T follicular helper cell (primary cell): ENCODE measurements at places on chromosomes 13 and 19.

GRCh38 chr13:74305876-74306275 lies 171.7 kb upstream of the KLF12 start:
- no peak for DNase-seq

DNA sequence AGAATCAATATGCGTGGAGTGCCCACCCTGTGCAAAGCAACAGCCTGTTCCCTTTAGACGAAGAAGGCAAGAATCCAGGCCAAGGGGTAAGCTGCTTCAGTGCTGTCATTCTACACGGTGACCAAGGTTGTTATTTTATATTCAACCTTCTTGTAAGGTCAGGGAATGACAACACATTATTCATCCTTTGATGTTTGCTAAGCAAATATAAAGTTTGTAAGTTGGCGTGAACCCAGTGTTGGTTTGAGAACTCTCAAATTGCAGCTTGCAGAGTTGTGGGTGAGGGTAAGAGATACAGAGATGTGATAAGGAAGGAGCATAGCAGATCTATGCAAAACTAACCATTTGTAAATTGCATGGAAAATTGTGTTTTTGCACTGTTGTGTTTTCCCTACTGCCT lies 436.7 kb downstream of the FGF9 start:
- no peak for DNase-seq

- DNase-seq = no peak
Observed at GRCh38 chr13:38372820-38373383, 23.3 kb downstream of the UFM1 start.

DNA sequence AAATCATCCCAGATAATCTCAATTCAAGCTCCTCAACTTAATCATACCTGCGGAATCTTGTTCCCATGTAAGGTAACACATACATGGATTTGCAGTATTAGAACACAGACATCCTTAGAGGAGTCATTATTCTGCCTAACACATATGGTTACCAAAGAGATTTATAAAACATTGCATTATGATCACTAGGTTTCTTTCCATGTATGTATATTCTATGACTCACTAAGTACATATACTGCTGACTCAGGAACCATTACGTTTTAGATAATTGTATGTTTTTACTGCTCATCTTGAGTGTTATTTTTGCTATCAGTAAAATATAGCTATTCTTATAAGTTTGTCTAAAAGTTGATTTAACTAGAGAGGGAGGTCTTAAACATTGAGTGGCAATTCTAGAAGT lies 182.9 kb downstream of the SLITRK6 start:
- no peak for DNase-seq

GRCh38 chr19:12994701-12995595 lies at the start of gene NFIX:
Gene NFIX, plus strand, starts transcription at chr19:12995475. Its CDS starts 363 bp downstream, at chr19:12995838.
- peak; percentile 38 for DNase-seq

DNA sequence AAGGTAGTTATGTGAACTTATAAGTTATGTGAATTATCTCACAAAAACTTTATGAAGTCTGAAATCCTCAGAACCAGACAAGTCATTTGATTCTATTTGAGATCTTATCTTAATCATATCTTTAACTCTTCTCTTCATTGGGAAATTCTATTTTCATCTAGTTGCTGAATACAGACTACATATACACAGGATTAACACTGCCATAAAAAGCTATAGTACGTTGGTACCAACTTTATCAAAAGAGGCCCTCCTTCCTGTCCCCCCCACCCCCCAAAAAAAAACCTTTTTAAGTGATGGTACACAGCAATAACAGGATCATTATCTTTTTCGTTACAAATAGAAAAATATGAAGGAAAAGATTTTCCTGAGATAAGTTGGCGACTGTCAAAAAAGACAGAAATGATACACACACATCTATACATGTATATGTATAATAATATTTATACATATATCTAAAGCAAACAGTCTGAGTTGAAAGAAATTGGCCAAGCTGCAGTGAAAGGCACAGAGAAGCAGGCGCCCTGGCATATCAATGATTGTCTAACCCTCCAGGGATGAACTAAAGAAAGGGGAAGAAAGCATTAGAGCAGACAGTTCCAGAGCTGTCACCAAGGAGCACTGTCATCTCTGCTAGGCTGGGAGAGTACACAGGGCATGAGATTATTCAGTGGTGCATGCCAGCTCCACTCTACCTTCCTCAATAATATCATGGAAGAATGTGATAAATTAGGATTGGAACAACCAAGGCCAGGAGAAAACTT lies 116.7 kb downstream of the KLF12 start:
- no peak for DNase-seq

DNA sequence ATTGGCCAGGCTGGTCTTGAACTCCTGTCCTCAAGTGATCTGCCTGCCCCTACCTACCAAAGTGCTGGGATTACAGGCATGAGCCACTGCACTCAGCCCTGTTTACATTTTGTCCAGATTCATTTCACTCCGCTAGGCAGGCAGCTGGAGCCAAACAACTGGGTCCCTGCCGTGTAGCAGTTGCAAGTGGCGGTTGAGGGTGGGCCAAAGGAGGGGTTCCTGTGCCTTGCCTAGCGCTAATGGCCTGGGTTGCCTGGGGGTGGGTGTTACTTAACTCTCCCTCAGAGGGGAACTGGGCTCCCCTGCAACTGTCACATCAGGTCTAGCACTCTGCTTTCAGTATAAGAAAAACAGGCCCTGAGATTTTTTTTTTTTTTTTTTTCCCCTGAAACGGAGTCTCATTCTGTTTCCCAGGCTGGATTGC lies 7.4 kb downstream of the ACP5 start:
- DNase-seq = no peak

DNA sequence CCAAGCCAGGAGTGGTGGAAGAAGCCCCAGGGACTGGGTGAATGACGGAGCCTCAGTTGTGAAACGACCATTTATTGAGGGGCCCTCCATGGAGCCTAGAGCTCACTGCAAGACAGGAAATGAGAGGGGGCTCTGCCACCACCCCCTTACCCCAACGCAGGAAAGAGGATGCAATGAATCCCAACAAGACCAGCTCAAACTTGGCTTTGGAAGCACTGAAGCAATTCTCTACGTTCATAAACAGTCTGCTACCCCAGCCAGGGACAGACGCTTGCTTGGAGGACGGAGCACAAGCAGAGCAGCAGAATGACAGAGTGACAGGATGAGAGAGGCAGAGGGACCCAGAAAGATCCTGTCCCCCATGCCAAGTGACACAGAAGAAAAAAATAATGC lies 1.0 kb downstream of the PRKACA start:
- no peak for DNase-seq

- DNase-seq = no peak
Observed at GRCh38 chr13:54078271-54078870, 1049.8 kb downstream of the OLFM4 start.

- DNase-seq = no peak
Observed at GRCh38 chr19:33329736-33330135, 27.4 kb upstream of the CEBPA start.

DNA sequence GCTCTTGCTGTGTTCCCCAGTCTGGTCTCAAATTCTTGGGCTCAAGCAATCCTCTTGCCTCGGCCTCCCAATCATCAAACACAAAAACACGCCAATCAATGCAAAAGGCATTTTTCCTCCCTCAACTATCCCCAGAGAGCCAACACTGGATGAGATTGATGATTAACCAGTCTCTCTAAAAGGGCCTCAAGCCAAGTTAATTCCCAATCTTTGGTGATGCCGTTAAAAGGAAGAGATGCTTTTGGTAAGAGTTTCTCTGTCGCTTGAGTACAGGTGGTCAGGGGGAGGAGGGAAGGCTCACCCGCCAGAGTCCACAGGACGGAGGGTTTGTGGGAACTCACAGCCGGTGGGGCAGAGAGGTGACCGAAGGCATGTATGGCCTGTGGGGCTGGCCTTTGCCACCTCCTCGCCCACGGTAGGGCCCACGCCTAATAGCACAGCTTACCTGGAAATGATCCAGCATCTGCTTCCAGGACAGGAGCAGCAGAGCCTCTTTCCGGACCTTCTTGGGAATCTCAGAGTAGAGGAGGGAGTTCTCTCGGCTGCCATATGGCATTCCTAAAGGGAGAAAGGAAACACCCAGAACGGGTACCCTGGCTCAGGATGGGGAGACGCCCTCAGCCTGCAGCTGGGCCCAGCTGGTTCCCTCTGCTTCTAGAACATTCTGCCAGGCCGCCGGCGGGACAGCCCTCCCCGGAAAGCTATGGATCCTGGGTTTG lies 18.1 kb downstream of the DPP9 start:
- DNase-seq = no peak

DNA sequence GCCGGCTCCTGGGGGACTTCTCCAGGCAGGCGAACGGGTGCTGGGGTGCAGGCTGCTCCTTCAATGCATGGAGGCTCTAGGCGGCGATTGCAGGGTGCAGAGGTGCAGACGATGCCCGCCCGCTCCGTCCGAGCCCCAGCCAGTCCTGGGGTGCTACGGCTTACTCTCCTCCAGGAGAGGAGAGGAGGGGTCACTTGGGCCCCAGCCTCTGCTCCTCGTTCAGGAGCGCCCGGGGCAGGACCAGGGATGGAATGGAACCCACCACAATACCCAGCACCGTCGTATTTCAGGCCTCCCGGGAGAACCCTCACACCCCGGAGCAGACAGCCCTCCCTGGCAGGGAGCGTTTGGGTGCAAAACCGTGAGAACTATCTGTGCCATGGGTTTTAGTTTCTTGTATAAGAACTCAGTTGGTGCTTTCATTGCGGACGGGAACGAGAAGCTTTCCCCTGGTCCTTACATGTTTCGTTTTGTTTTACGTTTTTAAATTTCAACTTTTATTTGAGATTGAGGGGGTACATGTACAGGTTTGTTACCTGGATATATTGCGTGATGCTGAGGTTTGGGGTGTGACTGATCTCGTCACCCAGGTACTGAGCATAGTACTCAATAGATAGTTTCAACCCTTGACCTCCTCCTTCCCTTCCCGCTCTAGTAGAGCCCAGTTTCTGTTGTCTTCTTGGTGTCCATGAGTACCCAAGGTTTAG lies 46.8 kb downstream of the ARHGEF18 start:
- no peak for DNase-seq

DNA sequence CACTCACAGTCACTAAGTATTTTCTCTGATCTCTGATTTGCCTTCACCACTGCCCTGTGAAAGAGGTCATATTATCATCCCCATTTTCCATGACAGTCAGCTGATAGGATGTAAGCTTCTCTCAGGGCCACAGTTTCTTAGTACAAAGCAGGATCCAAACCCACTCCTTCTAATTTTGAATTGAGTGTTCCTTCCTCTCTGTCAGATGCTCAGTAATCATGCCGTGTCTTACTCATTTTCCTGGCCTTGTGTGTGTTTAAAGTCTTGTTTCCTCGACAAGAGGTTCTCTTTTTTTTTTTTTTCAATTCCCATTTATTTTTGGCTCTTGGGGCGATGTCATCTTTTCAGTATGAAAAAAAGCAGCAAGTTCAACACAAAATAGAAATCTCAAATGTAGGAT lies 72.3 kb downstream of the NAA16 start:
- no peak for DNase-seq

DNA sequence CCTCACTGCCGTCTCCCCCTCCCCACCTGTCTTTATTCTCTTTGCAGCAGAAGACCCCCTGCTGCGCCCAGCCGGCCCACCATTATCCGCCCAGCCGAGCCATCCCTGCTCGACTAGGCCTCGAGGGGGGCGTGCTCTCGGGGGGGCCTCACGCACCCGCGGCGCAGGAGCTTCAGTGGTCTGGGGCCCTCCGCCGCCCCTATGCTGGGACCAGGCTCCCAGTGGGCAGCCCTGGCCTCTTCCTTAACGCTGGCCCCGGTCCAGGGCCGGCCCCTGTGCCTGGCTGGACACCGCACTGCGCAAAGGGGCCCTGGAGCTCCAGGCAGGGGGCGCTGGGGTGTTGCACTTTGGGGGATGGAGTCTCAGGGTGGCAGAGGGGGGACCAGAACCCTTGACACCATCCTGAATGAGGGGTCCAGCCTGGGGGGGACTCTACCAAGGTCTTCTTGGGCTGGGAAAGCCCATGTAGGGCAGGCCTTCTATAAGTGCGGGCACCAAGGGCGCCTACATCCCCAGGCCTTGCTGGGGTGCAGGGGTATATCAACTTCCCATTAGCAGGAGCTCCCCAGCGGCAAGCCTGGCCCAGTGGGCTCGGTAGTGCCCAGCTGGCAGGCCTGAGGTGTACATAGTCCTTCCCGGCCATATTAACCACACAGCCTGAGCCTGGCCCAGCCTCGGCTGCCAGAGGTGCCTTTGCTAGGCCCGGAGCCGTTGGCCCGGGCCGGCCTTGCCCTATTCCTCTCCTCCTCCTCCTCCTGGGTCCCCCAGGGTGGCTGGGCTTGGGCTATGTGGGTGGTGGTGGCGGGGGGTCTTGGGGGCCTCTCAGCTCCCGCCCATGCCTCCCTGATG lies 4.9 kb downstream of the TMED1 start:
- no peak for DNase-seq

GRCh38 chr13:35499676-35500075 lies 23.2 kb upstream of the MAB21L1 start:
- no peak for DNase-seq

GRCh38 chr19:10544242-10544752 lies 593 bp downstream of the ATG4D start:
- no peak for DNase-seq

DNA sequence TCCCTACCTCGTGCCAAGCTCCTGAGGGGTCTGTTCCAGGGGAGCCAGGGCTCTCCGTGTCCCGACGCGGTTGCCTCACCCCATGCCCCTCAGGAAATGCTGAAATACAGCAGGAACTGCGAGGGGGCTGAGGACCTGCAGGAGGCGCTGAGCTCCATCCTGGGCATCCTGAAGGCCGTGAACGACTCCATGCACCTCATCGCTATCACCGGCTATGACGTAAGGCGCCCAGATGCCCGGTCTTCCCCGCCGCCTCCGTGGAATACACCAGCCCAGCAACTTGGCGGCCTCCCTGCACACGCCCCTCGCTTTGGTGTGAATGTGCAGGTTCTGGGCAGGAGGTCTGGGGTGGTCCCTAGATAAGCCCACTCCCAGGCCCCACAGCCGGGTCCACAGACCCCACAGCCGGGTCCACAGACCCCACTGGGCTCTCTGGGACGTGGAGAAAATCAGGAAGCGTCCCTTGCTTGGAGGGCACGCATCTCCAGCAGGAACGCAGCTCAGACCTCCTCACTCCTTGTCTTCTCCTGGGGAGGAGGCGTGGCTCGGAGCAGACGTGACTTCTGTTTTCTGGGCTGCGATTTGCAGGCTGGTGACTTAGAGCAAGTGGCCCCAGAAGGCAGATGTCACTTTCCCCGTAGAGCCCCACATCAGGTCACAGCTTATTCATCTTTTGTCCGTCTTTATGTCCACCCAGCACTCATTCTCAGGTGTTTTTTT lies 19.4 kb upstream of the F7 start:
- no peak for DNase-seq

DNA sequence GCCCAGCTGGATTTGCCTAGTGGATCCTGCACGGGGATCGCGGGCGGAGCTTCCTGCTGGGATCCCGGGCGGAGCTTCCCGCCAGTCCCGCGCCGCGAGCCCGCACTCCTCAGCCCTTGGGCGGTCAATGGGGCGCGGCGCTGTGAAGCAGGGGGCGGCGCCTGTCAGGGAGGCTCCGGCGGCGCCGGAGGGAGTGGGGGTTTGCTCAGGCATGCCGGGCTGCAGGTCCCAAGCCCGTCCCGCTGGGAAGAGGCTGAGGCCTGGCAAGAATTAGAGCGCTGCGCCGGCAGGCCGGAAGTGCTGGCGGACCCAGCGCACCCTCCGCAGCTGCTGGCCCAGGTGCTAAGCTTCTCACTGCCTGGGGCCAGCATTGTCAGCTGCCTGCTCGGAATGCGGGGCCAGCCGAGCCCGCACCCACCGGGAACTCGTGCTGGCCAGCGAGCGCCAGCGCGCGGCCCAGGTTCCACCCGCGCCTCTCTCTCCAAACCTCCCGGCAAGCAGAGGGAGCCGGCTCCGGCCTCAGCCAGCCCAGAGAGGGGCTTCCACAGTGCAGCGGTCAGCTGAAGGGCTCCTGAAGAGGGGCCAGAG lies 119.6 kb downstream of the PRR20E start:
- no peak for DNase-seq
